RPMI8226 (cell line): ENCODE measurements at places on chromosomes 6 and 20.
A peak's percentile ranks its signal among the peaks of the same experiment; 100 is the strongest.

- DNase-seq, result no peak
These were observed 534.0 kb downstream of the KHDRBS2 start for GRCh38 chr6:61751986-61752385.

GRCh38 chr6:118559659-118560058 is 11.6 kb downstream of the PLN start:
- no peak for DNase-seq

DNA sequence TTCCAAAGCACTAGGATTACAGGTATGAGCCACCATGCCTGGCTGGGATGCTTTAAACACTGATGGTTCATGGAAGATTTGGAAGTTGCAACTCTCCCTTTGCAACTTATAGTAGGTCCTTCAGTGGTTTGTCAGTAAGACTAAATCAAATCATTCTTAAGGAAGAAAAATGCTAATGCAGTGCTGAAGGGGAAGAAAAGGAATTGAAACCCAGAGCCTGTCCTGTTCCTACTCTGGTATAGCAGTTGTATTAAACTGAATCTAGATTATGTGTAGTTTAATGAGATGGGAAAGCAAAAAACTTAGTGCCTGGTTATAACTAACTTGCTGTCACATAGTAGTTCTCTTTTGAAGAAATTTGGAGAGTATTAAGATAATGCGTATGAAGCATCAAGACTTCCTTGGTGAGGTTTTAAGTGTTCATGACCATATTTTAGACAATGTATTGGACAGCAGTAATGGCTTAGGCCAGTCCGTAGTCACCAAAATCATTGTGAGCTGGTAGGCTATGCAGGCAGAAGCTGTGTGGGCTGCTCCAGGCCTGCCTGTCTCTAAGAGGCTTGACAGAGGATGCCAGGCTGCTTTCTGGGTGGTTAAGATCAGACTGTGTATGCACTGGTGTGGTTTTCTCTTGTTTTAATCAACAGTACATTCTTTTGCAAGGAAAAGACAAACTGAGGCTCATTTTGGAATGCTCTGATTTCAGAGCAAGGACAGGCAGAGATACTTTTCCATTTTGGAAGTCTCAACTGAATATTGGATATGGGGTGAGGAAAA is 14.0 kb downstream of the PAQR8 start:
- DNase-seq, result no peak

DNA sequence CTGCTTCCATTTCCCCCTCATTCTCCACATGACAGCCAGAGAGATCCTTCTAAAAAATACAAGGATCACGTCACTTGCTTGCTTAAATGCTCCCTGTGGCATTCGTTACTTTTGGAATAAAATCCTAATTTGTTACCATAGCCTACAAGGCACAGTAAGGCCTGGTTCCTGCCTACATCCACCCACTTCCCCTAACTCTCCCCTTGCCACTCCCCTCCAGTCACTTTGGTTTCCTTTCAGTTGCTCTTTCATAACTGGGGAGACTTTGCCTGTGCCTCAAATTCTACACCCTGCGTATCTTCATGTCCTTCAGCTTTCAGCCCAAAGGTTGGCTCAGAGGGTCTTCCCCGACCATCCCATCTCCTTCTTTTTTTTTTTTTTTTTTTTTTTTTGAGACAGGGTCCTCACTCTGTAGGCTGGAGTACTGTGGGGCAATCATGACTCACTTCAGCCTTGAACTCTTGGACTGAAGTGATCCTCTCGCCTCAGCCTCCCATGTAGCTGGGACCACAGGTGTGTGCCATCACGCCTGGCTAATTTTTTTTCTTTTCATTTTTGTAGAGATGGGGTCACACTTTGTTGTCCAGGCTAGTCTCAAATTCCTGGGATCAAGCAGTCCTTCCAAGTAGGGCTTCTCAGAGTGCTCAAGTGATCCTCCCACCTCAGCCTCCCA is 12.5 kb downstream of the ID1 start:
- no peak for DNase-seq

GRCh38 chr6:91653076-91653723 is 1066.3 kb upstream of the MAP3K7 start:
- no peak for DNase-seq

GRCh38 chr20:60803335-60804055 is 448.6 kb upstream of the CDH4 start:
- no peak for DNase-seq

GRCh38 chr6:73308712-73309534 is 45.2 kb downstream of the DPPA5 start:
- DNase-seq, result peak; percentile 70

- DNase-seq, result no peak
These were observed 250.1 kb downstream of the KHDRBS2 start for GRCh38 chr6:62035952-62036351.

DNA sequence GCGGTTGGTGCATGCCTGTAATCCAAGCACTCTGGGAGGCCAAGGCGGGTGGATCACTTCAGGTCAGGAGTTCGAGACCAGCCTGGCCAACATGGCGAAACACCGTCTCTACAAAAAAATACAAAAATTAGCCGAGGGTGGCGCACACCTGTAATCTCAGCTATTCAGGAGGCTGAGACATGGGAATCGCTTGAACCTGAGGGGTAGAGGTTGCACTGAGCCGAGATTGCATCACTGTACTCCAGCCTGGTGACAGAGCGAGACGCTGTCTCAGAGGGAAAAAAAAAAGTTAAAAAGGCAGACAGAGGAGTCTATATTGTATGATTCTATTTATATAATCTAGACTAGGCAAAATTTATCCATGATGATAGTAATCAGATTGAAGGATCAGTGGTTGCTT is 27.3 kb upstream of the PLCG1 start:
- DNase-seq, result no peak

DNA sequence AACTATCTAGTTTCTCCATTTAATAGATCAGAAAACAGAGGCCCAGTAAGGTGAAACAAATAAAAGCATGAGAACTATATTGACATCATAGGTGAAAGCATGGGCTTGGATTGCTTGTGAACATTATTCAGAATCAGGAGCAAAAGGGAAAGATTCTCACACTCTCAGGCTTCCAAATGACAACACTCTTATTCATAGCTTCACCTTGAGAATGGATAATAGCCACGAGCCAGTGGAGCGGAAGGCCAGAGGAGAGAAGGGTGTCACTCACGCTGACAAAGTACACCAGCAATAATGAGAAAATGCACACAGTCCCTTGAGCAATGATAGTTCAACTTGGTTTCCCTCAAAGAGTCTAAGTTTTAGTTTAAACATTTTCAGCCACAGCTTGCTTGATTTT is 339.0 kb downstream of the TPBG start:
- DNase-seq, result no peak

DNA sequence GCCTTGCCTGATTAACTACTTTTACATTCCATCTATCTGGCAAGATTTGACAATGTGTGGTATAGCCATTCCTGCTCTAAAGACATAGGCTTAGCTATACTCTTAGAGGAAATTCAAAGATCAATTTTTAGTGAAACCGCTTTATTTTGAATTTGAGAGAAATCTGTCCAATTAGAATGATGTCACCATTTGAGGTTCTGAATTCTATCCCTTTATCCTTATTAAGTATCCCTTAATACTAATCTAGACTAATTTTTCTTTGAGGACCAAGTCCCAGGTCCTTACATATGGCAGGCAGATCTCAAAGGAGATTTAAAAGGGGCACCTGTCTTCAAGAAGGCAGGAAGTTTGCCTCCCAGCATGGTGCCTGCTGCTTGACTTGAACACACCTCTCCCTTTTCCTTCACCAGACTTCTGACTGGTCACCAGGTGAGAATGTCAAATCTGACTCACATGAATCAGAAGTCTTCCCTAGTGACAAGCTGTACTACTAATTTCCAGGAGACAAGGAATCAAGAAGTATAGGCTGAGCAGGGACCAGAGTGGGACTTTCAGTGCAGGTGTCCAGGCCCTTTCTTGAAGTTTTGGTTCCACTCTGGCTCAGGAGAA is 15.0 kb upstream of the MRAP2 start:
- DNase-seq, result no peak

- no peak for DNase-seq
These were observed 233.6 kb downstream of the KCNQ5 start for GRCh38 chr6:72855471-72855870.

DNA sequence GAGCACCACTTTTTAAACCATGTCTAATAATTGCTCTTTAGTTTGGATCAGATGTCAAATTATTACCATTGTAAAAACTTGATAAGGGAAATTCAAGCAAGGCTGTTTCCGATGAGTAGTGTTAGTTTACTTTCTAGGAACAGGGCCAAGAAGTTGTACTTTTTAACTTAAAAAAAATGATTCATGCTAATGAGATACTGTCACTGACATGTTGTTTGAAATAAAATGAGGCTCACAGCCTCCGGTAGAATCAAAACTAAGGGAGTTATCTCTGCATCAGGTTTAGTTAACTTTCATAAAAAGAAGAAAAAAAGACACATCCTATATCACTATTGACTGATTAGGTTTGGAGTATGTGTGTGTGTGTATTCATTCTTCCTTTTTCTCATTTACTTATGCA is 55.2 kb upstream of the SUPT3H start:
- no peak for DNase-seq

- no peak for DNase-seq
These were observed 1.9 kb downstream of the RAB32 start for GRCh38 chr6:146545581-146545980.

GRCh38 chr6:148811459-148811858 is 64.6 kb downstream of the UST start:
- no peak for DNase-seq

GRCh38 chr6:56343295-56343694 is 95.9 kb upstream of the COL21A1 start:
- no peak for DNase-seq

DNA sequence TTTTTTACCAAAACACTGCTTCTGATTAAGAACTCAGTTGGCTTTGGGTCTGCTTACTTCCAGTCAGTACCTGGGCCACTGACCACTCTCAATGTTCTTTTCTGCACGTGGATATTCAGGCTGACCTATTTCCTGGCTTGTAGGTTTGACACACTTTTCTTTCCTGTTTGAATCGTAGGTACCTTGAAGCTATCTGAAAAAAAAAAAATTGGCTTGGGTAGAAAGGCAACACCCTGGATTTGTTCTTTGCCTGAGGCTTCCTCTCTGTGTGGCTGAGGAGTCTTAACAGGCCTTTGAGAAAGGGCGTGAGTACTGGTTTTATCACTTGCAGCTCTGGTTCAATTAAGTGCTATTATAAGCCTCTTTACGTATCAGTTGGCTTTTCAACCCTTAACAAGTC is 60.6 kb upstream of the IL20RA start:
- no peak for DNase-seq

- no peak for DNase-seq
These were observed 5.8 kb downstream of the UBE2V1 start for GRCh38 chr20:50107086-50107660.

GRCh38 chr20:23588434-23589403 is 17.0 kb downstream of the CST9 start:
- DNase-seq, result no peak

DNA sequence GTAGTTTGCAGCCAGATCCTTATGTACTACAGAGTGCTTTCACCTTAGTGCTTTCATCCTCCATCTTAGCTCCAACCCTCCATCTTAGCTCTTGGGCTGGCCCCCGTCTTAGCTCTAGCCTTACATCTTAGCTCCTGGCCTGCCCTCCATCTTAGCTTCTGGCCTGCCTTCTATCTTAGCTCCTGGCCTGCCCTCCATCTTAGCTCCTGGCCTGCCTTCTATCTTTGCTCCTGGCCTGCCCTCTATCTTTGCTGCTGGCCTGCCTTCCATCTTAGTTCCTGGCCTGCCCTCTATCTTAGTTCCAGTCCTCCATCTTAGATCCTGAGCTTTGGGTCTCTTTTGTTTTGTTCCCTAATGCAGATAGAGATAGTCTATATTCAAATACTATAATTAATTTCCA is 22.0 kb downstream of the GNAS start:
- no peak for DNase-seq
